ENCODE measurements at places on chromosomes 6 and 20. TPM values are rescaled to one million over a fixed set of nuclear protein-coding genes. Genes with fewer than 3 reads are reported as not detected.

DNA sequence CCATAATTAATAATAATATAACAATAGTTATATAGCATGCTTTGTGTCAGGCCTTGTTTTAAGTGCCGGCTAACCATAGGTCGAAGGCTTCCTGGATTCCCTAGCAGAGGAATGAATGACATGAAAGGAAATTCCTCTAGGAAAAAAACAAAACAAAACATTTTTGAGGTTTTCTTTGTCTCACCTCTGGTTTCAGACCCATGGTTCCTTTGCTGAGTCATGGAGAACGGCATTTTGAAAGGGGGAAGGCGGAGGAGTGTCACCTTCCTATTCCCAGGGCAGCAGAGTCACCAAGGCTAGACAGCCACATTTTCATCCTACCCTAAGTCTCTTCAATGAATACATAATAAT, 25.3 kb upstream of the CCND3 start:
- no peaks in the 10 kb centered on the region for H3K36me3 ChIP-seq
- no peak for DNase-seq
- peaks cover 11% of the 10 kb centered on the region for H3K4me1 ChIP-seq
- no peaks in the 10 kb centered on the region for H3K27me3 ChIP-seq
- no peak overlapping the region for H3K27ac ChIP-seq

GRCh38 chr6:169288591-169288990, 34.9 kb upstream of the THBS2 start:
- H3K4me1 ChIP-seq: peaks cover 4% of the 10 kb centered on the region
- DNase-seq: peak; percentile 82
- no peak overlapping the region for H3K4me3 ChIP-seq
- no peaks in the 10 kb centered on the region for H3K36me3 ChIP-seq
- H3K27ac ChIP-seq: peak overlapping the region; percentile 22
- H3K27me3 ChIP-seq: no peaks in the 10 kb centered on the region

DNA sequence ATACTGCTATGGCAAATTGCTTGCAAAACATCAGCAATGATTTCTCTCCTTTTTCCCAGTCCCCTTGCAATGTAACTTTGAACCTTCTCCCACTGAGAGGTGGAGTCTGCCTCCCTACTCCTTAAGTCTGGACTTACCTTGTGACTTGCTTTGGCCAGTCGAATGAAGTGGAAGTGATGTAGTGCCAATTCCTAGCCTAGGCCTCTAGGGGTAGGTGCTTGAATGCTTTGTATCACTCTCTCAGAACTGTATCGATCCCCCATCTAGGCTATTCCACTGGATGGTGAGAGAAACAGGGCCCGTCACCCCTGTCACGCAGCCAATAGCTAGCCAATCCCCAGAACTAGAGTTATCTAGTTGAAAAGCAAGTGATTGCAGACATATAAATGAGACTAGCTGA, 238.6 kb downstream of the BTBD3 start:
- no peak overlapping the region for H3K27ac ChIP-seq
- no peaks in the 10 kb centered on the region for H3K27me3 ChIP-seq
- H3K36me3 ChIP-seq: no peaks in the 10 kb centered on the region
- DNase-seq: no peak
- H3K4me3 ChIP-seq: no peak overlapping the region

GRCh38 chr20:18187020-18187419, 49.4 kb downstream of the KAT14 start:
- H3K27me3 ChIP-seq: no peaks in the 10 kb centered on the region
- no peaks in the 10 kb centered on the region for H3K4me1 ChIP-seq
- peaks cover 79% of the 10 kb centered on the region for H3K36me3 ChIP-seq
- peak overlapping the region; percentile 31 for H3K27ac ChIP-seq
- DNase-seq: no peak
- no peak overlapping the region for H3K4me3 ChIP-seq

GRCh38 chr6:146542881-146543210, 787 bp upstream of the RAB32 start:
- peak overlapping the region; percentile 100 for H3K27ac ChIP-seq
- no peaks in the 10 kb centered on the region for H3K36me3 ChIP-seq
- no peak for DNase-seq
- no peaks in the 10 kb centered on the region for H3K27me3 ChIP-seq

GRCh38 chr6:44024574-44025219, 102.6 kb downstream of the MRPL14 start:
- peaks cover 31% of the 10 kb centered on the region for H3K4me1 ChIP-seq
- no peak overlapping the region for H3K4me3 ChIP-seq
- no peak for DNase-seq
- H3K36me3 ChIP-seq: no peaks in the 10 kb centered on the region
- H3K27me3 ChIP-seq: no peaks in the 10 kb centered on the region

DNA sequence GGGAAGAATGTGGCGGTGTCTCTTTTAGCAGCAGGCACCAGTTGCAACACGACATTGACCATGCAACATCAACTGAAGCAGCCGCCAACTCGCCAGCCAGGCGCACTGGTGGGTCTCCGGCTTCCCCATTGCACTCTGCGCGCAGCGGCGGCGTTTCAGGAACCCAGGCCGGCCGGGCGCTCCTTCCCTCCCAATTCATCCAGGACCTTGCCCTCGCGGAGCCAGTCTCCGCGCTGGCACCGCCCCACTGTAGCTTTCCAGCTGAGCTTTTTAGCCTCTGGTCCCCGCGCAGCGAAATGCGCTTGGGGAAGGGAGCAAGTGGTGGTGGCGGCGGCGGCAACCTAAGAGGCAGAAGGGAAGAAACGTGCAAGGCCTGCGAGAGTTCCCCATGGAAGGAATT, 297.9 kb upstream of the RIMS1 start:
- no peaks in the 10 kb centered on the region for H3K36me3 ChIP-seq
- DNase-seq: no peak
- H3K27ac ChIP-seq: no peak overlapping the region
- no peaks in the 10 kb centered on the region for H3K4me1 ChIP-seq
- no peaks in the 10 kb centered on the region for H3K27me3 ChIP-seq

GRCh38 chr6:101832371-101832770, 438.9 kb downstream of the GRIK2 start:
- no peak overlapping the region for H3K27ac ChIP-seq
- no peaks in the 10 kb centered on the region for H3K4me1 ChIP-seq
- no peak overlapping the region for H3K4me3 ChIP-seq
- no peaks in the 10 kb centered on the region for H3K36me3 ChIP-seq
- no peaks in the 10 kb centered on the region for H3K27me3 ChIP-seq

DNA sequence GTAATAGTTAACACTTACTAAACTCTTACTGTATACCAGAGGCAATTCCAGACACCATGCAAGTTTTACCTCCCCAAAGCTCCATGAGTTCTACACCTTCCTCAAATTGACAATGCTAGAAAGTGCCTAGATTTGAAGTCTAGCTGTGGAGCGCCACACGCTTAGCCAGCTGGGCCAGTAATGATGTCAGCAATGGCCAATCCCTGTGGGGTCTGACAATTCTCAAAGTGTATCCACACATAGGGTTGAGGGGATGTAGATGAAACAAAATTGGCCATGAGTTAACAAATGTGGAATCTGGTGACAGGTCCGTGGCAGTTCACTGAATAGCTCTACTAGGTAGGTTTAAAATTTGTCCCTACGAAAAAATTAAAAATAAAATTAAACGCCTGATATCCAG, 1.3 kb downstream of the ZNF343 start:
- no peaks in the 10 kb centered on the region for H3K36me3 ChIP-seq
- no peaks in the 10 kb centered on the region for H3K27me3 ChIP-seq
- H3K4me3 ChIP-seq: peak overlapping the region; percentile 78
- H3K4me1 ChIP-seq: peaks cover 10% of the 10 kb centered on the region
- no peak overlapping the region for H3K27ac ChIP-seq
- DNase-seq: peak; percentile 26

- peaks cover 26% of the 10 kb centered on the region for H3K4me1 ChIP-seq
- H3K27ac ChIP-seq: peak overlapping the region; percentile 79
- peak overlapping the region; percentile 55 for H3K4me3 ChIP-seq
- H3K27me3 ChIP-seq: no peaks in the 10 kb centered on the region
- no peak for DNase-seq
- H3K36me3 ChIP-seq: no peaks in the 10 kb centered on the region
Observed at GRCh38 chr20:51542033-51542570, 417 bp downstream of the NFATC2 start.

- peak overlapping the region; percentile 57 for H3K27ac ChIP-seq
- no peaks in the 10 kb centered on the region for H3K36me3 ChIP-seq
- H3K4me3 ChIP-seq: peak overlapping the region; percentile 58
- peaks cover 32% of the 10 kb centered on the region for H3K4me1 ChIP-seq
- DNase-seq: no peak
Observed at GRCh38 chr6:138545621-138545980, 46.3 kb upstream of the NHSL1 start.

- H3K4me3 ChIP-seq: no peak overlapping the region
- H3K4me1 ChIP-seq: peaks cover 18% of the 10 kb centered on the region
- no peak overlapping the region for H3K27ac ChIP-seq
Observed at GRCh38 chr20:46063652-46064054, 26.1 kb downstream of the NCOA5 start.

DNA sequence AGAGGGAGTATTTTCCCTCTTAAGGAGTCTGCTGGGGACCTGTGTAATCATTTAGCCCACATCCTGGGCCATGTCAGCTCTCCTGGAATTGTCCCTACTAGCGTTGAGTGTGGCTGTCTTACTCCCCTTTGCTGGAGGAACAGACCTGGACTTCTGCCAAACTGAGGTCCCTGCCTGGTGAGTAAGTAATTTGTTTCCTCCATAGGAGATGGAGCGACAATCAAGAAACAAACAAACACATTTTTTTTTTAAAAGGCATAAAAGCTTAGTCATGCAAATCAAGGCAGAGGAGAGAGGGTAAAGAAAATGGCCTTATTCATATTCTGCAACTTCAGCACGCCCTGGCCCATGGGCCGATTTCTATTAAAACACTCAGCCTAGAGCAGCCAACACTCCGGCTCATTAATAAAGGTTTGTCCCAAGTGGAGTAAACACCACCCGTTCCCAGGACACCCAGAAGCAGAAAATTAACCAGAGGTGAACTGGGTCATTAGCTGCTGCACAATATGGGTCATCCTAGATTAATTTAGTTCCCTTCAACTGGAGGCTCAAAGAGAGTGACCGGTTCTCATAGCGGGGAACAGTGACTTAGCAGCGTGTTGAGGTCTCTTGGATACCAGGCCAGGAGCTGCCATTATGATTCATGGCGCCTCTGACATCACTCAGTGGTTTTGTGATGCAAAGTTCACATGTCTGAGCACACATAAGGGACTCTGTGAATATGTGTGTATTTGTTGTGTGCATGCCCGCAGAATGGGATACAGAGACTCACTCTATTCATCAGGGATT, 165.0 kb upstream of the SULF2 start:
- no peak for DNase-seq
- H3K36me3 ChIP-seq: no peaks in the 10 kb centered on the region
- no peaks in the 10 kb centered on the region for H3K27me3 ChIP-seq
- H3K4me1 ChIP-seq: peaks cover 7% of the 10 kb centered on the region
- no peak overlapping the region for H3K27ac ChIP-seq

DNA sequence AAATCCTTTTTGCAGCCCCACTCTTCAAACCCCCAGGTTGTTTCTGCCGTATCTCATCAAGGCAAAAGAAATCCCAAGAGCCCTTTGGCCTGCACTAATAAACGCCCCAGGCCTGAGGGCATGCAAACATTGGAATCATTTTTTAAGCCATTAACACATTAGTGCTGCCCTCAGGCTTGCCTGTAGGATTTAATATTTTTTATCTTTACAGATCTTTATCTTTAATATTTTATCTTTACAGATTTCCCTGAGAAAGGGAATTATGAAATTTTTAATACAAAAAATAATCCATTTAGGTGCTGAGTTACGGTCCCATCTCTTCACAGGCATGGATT, 14.7 kb downstream of the GTPBP2 start:
- DNase-seq: no peak
- peaks cover 4% of the 10 kb centered on the region for H3K36me3 ChIP-seq
- no peaks in the 10 kb centered on the region for H3K27me3 ChIP-seq
- no peaks in the 10 kb centered on the region for H3K4me1 ChIP-seq
- H3K4me3 ChIP-seq: no peak overlapping the region

- peaks cover 16% of the 10 kb centered on the region for H3K4me1 ChIP-seq
- no peaks in the 10 kb centered on the region for H3K27me3 ChIP-seq
- H3K4me3 ChIP-seq: peak overlapping the region; percentile 73
- H3K27ac ChIP-seq: peak overlapping the region; percentile 63
Observed at GRCh38 chr6:7260291-7261031, 52.5 kb downstream of the SSR1 start.

PRDM13 gene
- total RNA-seq: not detected

ZFP57 gene
- total RNA-seq: 6.2 TPM

CST5 gene
- not detected for total RNA-seq
